ENCODE measurements at places on chromosomes 7 and 10.

DNA sequence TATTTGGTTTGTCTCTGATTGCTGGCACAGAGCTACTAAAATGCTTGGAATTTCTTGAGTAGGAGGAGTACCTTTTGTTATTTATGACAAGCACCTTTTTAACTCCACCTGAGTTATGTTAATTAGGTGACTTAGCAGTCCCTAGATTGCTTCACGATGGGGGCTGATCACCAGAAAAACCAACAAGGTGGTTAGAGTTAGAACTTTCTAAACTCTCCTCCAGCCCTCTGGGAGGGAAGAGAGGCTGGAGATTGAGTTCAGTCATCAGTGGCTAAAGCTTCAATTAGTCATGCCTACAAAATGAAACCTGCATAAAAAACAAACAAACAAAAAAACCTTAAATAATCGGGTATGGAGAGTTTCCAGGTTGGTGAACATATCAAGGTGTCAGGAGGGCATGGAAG, 23.6 kb upstream of the ING3 start:
- DNase-seq = no peak

- peak; percentile 92 for DNase-seq
These were observed 38.1 kb downstream of the CFAP46 start for GRCh38 chr10:132904181-132904813.

- DNase-seq = peak; percentile 2
These were observed 184.7 kb upstream of the PCDH15 start for GRCh38 chr10:54985732-54986131.

GRCh38 chr7:149476791-149477190, 15.9 kb upstream of the ZNF777 start:
- DNase-seq = no peak

GRCh38 chr10:83182076-83182475, 957.2 kb upstream of the GHITM start:
- DNase-seq = no peak

GRCh38 chr7:22214000-22214399, 143.0 kb downstream of the RAPGEF5 start:
- DNase-seq = no peak

GRCh38 chr7:19916046-19916445, 142.6 kb upstream of the TMEM196 start:
- DNase-seq = no peak

DNA sequence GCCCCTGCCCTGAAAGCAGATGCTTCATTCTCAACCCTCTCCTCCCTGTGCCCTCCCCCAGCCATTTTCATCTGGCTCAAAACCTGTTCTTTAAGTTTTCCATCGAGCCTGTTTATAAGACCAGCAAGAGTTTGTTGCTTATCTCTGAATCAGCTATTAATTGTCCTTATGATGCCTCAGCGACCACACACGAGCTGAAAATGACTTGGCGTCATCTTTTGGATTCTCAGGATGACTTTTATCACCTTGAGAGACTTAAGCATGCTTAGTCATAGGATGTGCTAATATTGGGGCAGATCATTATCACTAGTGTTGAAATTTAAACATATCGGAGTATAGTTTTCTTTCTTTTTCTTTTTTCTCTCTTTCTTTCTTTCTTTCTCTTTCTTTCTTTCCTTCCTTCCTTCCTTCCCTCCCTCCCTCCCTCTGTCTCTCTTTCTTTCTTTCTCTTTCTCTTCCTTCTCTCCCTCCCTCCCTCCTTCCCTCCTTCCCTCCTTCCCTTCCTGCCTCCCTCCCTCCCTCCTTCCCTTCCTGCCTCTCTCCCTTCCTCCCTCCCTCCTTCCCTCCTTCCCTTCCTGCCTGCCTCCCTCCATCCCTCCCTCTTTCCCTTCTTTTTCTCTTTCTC, 184.5 kb downstream of the PHTF2 start:
- no peak for DNase-seq

Measured in H7 (cell line).